ENCODE measurements at places on chromosomes 13 and 19. TPM values are rescaled to one million over a fixed set of nuclear protein-coding genes. Genes with fewer than 3 reads are reported as not detected.

DNA sequence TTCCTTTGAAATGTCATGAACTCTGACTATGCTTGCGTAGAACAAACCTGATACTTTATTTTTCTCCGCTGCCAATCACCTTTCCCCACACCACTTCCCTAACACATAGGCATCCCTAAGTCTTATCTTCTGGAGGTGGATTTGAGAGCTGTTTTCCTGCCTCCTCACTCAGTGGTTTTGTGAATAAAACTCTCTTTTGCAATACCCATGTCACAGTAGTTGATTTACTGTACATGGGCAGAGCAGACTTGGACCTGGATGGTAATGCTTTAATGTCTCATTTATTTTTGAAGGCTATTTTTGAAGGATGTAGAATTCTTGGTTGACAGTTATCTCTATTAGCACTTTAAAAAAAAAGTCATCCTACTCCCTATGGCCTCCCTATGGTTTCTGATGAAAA, 881.8 kb downstream of the SLITRK5 start:
- DNase-seq, result no peak

KIRREL2 gene
- not detected for total RNA-seq

GRCh38 chr13:30493658-30494381, 28.1 kb upstream of the HMGB1 start:
- no peak for DNase-seq

RFPL4AL1 gene
- total RNA-seq, result not detected

CLIP3 gene
- total RNA-seq, result 0.69 TPM

- no peak for DNase-seq
Observed at GRCh38 chr13:32205431-32206096, 109.6 kb downstream of the ZAR1L start.

DNA sequence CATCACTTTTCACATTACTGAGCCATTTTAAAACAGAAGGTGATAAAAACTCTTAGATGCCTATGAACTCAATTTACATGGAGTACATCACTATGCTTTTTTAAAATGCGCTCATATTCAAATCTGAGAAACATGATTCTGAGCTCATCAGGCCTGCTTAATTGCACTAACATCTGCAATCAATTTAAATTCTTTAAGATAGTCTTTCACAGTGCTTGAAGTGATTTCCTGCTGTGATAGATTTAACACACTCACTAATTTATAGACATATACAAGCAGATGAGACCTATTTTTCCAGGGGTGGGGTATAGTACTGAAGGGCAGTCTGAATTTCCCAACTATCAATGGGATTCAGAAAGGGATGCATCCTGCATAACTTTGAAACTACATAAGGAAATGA, 82.9 kb downstream of the DIAPH3 start:
- no peak for DNase-seq

ICAM1 gene
- total RNA-seq, result 69.7 TPM
